ENCODE measurements at places on chromosomes 1 and 21.

GRCh38 chr1:22788254-22788661 is 77.6 kb downstream of the EPHB2 start:
- DNase-seq, result no peak

DNA sequence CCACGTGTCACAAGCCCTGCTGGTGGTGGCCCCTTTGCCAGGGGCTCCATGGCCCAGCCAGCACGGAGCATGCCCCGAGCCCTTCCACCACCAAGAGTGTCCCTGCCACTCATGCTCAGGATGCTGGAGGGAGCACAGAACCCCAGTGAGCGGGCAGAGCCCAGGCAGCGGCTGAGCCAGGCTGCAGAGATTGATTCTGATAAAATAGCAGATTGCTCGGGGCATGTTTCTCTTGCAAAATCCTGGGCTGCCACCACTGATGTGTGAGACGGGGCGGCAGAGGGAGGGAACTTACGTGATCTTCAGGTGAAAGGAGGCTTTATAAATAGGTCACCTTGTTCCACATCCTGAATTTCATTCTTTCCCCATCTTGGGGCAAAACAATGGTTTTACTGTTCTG is 53.2 kb downstream of the SPSB1 start:
- DNase-seq, result no peak

GRCh38 chr21:42276526-42277154 is 38.6 kb downstream of the TFF3 start:
- no peak for DNase-seq

GRCh38 chr1:179984101-179984500 is 29.5 kb downstream of the CEP350 start:
- no peak for DNase-seq

- DNase-seq, result no peak
Measured at GRCh38 chr1:174153085-174153824, 6.1 kb upstream of the RABGAP1L start.

DNA sequence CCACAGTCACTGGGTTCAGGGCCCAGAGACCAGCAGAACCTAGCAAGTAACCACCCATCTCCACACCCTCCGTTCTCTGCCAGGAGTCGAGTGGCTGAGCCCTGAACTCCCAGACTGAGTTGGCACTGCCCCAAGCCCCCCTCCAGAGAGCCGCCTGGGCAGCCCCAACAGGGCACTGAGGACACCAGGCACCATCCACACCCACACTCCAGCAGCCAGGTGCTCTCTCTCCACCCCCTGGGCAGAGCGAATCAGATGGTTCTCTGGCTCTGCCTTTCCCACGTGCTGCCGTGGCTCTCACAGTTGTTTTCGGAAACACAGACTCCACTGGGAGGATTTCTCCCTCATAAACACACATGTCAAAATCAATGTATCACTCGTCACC is 13.6 kb downstream of the WDR4 start:
- no peak for DNase-seq

GRCh38 chr1:90502194-90502593 is 214.9 kb downstream of the BARHL2 start:
- DNase-seq, result no peak

GRCh38 chr1:37255136-37255795 is 219.1 kb upstream of the ZC3H12A start:
- DNase-seq, result no peak

GRCh38 chr1:47411436-47411835 is 4.6 kb upstream of the FOXE3 start:
- DNase-seq, result no peak

DNA sequence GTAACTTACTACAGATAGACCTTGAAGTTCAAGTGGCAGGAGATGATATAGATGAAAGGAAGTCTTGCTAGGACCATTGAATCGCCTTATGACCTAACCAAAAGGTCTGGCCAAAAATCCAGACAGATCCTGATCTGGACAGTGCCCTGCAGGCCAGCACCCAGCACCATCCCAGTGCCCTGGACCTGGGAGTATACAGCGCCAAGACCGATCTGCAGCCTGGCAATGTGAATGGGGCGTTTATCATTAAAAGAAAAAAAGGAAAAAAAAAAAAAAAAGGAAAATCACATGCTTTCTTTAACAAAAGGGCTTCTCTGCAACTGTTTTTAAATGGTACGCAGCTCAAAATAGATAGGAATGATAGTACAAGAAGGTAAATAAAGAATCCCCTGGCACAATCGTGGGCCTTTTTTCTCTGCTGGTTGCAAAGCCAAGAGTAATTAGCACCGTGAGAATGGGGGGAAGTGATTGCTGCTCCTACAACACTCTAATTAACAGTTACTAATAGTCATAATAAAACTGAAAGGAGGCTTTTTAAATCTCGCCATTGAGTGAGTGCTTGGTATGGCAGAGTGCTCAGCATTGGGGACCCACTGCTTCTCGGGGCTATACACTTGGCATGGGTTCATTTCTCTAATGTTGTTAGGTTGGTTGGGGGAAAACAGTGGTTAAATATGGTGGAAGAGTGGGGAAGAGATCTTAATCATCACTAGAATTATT is 146.7 kb downstream of the KAZN start:
- DNase-seq, result no peak

DNA sequence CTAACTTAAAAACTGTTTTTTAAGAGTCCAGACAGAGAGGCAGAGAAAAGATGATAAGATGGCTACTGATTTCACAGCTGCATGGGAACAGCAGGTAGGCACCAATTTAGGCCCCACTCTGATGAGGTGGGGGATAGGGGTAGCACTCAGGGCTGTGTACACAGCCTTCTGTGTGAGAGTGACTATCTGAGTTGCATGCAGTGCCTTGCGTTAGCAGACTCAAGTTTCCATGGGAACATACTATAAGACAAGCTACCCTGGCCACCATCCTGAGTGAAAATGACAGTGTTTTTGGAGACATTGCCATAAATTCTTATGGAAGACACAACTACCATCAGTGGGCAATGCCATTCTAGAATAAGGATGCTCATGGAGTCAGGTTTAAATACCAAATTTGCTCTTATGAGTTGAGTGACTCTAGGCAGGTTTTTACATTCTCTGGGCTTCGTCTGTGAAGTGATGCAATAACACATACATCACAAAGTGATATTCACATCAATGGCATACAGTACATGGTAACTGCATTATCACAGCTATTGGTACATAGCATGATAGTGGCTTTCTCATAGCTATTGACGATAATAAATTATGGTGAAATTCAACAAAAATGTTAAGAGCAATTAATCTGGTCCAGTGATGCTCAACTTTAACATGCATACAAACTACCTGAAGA is 30.5 kb downstream of the SLC9C2 start:
- no peak for DNase-seq

- DNase-seq, result no peak
Measured at GRCh38 chr1:27521861-27522431, 32.0 kb upstream of the WASF2 start.

- DNase-seq, result no peak
Measured at GRCh38 chr1:78176448-78176847, 130.7 kb downstream of the GIPC2 start.

DNA sequence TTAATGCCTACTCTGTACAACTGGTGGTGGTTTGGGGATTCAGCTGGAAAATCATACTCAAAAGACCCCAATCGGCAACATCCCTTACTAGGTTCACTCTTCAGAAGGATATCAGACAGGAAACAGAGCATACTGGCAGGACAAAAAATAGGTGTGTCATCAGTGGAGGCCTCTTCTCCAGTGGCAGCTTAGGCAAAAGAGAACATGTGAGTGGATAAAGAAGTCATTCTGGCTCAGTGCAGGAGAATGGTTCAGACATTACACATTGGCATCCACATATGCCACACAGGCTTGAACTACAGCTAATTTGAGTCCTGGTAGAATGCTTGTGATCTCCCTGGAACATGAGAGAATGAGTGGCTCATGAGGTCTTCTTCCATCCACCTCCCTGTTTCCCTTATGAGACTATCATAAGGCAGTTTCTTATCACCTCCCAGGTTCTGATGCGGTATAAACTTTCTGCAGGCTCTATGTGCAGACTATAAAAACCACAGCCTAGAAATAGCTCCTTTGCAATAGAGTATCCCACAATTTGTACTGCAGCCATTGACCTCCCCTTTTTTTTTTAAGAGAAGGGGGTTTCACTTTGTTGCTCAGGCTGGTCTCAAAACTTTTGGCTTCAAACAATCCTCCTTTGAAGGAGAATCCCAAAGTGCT is 24.7 kb downstream of the VAMP4 start:
- DNase-seq, result no peak

DNA sequence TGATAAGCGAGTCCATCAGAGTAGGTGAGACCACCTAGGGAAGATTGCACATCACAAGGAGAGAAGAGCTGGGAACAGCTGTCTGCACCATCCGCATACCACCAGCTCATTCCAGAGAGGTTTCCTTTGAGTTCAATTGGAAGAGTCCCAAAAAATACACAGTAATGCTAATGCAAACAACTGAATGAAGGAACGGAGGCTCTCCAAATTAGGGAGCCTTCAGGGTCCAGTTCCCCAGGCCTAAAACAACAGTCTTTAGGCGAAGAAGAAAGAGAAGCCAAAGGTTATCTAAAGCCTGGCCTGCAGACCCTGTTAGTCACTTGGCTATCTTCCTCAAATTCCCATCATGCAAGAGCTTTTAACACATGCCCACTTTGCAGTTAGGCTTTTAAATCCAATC is 246.4 kb downstream of the PBX1 start:
- DNase-seq, result no peak

- no peak for DNase-seq
Measured at GRCh38 chr1:169491845-169492281, 6.1 kb upstream of the SLC19A2 start.

GRCh38 chr1:3652548-3653285 is 401 bp downstream of the TP73 start:
- DNase-seq, result no peak

GRCh38 chr21:26788790-26789189 is 56.4 kb downstream of the ADAMTS1 start:
- DNase-seq, result no peak

GRCh38 chr1:22508329-22508728 is 55.0 kb upstream of the EPHA8 start:
- no peak for DNase-seq

DNA sequence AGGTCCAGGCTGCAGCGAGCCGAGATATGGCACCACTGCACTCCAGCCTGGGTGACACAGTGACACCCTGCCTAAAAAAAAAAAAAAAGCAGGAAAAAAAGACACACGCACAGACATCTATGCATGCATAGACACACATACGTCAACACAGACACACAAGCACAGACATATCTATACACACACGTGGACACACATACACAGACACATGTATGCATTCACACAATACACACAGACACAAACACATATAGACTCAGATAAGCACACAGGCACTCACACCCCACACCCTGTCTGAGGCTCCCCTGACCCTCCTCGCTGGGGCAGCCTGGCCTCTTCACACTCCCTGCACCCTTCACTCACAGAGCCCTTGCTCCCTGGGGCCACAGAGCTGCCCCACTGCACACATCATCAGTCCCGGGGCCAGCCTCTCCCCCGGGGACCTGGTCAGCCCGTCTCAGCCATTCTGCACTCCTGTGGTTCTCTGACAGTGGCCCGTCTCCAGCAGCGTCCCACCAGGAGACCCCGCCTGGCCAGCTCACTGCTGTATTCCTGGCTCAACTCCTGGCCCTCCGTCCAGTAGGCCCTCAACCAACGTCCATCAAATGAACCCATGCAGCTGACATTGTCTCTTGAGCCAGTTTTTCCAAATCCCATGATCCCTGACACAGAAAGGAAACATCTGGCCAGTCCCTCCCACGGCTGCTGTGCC is 4.6 kb upstream of the PRKCZ start:
- no peak for DNase-seq

GRCh38 chr1:203701606-203702005 is 63.4 kb upstream of the LAX1 start:
- no peak for DNase-seq

DNA sequence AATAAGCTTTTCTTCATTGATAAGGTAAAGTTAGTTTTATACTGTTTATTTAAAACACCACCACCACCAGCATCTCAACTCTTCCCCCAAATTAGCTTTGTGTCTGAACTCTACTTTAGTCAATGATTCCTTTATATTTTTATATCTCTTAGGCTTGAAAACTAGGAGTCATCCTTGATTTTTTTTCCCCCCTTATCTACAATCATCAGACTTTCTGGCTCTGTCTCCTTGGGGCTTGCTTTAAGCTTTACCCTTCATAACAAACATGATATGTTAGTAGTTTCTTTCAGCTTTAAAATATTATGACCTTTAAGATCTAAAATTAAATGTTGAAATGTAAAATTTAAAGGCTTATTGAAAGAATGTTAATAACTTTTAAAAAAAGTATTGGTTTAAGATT is 28.3 kb downstream of the HS2ST1 start:
- no peak for DNase-seq

DNA sequence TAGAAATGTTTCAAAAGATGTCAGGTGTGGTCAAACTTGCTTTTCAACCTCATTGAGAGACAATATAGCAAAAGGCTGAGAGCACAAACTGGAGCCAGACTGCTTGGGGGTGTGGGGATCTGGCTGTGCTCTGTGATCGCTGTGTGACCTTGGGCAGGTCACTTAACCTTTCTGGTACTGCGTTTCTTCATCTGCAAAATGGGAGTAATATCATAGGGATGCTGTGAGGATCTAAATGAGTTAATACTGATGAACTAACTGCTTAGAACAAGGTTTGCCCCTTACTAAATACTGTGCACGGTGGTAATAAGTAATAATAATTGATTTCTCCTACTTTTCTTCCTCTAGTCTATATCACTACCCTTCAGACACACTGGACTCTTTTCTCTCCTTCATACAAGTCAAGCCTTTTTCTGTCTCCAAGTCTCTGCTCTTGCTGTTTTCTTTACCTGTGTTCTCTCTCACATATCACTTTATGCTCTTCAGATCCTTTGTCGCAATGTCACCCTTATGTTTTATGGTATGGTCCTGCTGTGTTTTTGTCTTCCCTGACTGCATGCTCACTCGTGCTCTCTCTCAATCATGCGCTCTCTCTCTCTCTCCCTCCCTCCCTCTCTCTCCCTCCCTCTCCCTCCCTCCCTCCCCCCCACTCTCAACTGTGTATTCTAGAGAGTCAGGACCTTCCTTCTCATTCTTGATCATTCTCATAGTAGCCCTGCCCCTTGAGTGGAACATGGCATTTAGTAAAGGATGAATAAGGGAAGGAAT is 3.3 kb downstream of the MGST3 start:
- DNase-seq, result no peak

DNA sequence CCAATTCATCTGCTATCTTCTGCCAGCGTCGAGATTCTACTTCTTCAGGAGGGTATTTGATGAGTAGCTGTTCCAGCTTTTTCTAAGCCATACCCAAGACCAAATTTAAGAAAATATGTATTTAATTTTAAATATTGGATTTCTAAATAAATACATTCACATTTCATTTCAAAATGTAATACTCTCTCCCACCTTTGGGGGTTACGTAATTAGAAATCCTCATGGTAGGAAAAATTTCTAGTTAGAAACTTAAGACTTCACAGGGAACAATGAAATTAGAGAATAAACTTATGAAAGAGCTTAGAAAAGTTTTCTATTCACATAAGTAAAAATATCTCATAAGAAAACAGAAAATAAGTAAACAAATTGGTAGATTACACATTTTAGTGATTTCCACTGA is 102.9 kb downstream of the ZZZ3 start:
- no peak for DNase-seq

- no peak for DNase-seq
Measured at GRCh38 chr1:19042675-19043578, 86.5 kb upstream of the IFFO2 start.

Data from vagina (tissue), 2 donors.